ENCODE measurements at places on chromosomes 1 and 21. TPM values are rescaled to one million over a fixed set of nuclear protein-coding genes. Genes with fewer than 3 reads are reported as not detected.

DNA sequence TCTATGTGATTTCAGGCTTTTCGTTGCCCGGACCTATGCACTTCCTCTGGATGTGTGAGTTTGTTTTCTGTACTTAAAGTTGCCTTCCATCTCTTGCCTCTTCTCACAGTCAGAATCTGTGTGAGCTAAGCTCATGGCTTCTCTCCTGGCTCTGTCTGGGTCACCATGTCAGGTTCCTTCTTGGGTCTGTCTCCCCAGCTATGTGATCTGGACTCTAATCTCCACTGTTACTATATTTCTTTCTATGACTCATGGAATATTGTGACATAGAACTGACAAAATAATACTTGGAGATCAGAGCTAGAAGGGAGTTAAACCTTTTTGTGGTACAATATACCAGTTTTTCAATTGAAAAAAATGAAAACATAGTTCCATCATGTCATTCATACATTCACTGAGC, 172.7 kb upstream of the FGGY start:
- no peak for DNase-seq

The TMEM59 gene
- total RNA-seq = 198 TPM

DNA sequence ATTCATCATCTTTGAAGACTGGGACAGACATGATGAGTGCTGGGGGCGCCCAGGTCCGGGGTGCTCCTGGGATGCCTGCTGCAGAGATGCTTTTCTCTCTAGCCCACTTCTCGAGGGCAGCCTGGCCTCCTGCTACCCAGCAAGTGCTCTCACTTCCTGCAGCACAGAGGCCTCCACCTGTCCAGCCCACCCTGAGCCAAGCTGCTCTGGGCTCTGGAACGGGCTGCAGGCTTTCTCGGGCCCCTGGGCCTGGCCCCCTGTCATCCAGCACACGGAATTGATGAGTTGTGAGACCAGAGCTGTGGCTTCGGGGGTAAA, 469.5 kb upstream of the VAMP3 start:
- no peak for DNase-seq

GRCh38 chr1:62325681-62326080, 6.4 kb upstream of the KANK4 start:
- no peak for DNase-seq

The GJA5 gene
- not detected for total RNA-seq

The L1TD1 gene
- total RNA-seq = not detected

GRCh38 chr1:77797991-77798390, 18.5 kb downstream of the MIGA1 start:
- DNase-seq = no peak

DNA sequence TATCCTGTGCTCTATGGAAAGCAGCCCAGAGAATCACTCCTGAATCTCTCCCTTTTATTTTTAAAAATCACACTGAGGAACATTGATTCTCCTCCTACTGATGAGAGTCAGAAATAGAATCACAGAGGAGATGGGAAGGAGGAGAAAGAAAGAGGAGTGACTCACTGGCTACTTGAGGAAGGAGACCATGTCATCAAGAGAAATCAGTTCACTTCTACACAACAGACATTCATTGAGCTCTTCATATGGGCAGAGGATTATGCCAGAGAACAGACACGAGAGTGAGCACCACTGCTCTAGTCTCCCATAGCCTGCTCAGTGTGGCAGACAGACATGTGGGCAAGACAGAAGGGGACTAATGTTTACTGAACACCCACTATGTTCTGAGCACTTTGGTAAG, 44.2 kb downstream of the RAB3B start:
- no peak for DNase-seq

GRCh38 chr21:25997788-25998611, 172.6 kb downstream of the APP start:
- no peak for DNase-seq

All from MG63 (cell line).